Thoracic aorta endothelial cell (primary cell): ENCODE measurements at places on chromosomes 11 and 22. TPM values are rescaled to one million over a fixed set of nuclear protein-coding genes. Genes with fewer than 3 reads are reported as not detected.

The DSCAML1 gene
- total RNA-seq = not detected in 2 replicates

The TRIM64C gene
- total RNA-seq = not detected in 2 replicates

The DRD4 gene
- total RNA-seq = not detected in 2 replicates

The GDPD4 gene
- total RNA-seq = not detected in 2 replicates
